ENCODE measurements at places on chromosomes 4 and X.

DNA sequence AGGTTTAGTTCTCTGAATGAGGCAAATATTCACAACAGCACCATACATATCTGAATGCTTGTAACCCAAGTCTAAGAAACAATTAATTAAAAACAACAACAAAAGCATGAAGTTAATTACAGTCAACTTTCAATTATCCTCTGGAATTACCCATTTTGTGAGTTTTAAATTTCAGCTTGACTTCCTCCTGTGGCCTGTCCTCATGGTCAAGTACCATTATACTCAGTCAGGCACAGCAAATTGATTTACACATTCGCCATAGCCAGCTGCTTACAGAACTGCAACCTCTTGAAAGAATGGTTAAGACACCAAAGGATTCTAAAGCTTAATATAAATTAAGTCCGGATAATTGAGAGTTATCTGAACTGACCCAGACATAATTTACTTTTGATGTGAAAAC lies 306.5 kb downstream of the CAMK2D start:
- no peak for DNase-seq

GRCh38 chr4:38157592-38157991 lies 197.4 kb downstream of the PTTG2 start:
- DNase-seq: no peak

DNA sequence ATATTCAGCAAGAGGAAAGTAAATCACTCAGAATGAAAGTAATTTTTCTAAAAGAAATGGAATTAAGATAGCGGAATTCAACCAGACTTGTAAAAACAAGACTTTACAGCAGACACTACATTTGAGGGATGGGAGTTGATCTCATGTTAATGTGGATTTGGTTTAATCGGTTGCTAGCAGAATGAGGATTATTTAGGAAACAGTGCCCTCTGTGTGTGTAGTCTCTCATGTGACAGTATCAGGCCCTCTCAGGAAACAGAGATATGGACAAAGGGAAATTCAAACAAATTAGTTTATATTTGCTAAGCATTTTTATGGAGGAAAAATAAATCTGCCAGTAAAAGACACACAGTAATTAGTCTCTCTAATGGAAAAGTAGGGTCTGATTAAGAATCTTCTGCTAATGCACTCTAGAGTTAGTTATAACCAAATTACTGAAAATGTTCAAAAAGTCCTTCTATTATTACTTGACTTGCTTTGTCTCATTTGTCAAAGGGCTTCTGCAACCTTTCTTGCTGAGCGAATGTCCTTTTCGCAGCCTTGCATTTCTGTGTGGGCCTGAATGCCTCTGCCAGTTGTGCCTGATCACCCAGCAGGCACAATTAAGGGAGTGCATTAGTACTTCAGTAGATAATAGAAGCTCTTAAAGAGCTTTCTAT lies 1282.3 kb upstream of the TENM3 start:
- DNase-seq: no peak

DNA sequence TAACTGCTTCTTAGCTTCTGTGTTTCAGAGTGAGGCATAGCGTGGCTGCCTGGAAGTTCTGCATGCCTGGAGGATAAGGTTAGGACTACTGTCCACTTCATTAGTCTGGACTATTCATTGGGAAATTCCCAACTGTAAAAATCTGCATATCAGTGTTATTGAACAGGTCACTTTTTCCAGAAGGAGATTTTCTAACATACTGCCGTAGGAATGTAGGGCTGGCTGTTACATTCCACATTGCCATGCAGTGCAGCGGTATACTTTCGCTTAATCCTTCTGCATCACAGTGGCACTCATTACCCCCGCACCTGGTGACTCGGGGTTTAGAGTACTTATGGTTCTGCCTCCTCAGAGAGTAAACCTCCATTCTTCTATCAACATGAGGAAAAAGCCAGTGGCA lies 104.6 kb downstream of the NPFFR2 start:
- no peak for DNase-seq
